ENCODE measurements at places on chromosomes 11 and 22.
A peak's percentile ranks its signal among the peaks of the same experiment; 100 is the strongest.

- peak; percentile 53 for DNase-seq
These were observed 2.0 kb upstream of the LMO2 start for GRCh38 chr11:33893711-33894397.

GRCh38 chr22:49971232-49972162 is 10.9 kb downstream of the PIM3 start:
- no peak for DNase-seq

DNA sequence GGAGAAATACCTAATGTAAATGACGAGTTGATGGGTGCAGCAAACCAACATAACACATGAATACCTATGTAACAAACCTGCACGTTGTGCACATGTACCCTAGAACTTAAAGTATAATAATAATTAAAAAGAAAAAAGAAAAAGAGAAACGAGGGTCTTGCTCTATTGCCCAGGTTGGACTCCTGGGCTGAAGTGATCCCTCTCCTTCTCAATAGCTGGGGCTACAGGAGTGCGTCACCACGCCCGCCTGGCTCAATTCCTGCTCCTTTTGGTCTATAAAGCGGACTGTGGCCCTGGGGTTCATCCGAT is 521 bp upstream of the PTS start:
- DNase-seq: no peak

- no peak for DNase-seq
These were observed 80.1 kb downstream of the EMSY start for GRCh38 chr11:76524919-76525318.

- no peak for DNase-seq
These were observed 29.6 kb downstream of the SOX6 start for GRCh38 chr11:16326679-16327297.

DNA sequence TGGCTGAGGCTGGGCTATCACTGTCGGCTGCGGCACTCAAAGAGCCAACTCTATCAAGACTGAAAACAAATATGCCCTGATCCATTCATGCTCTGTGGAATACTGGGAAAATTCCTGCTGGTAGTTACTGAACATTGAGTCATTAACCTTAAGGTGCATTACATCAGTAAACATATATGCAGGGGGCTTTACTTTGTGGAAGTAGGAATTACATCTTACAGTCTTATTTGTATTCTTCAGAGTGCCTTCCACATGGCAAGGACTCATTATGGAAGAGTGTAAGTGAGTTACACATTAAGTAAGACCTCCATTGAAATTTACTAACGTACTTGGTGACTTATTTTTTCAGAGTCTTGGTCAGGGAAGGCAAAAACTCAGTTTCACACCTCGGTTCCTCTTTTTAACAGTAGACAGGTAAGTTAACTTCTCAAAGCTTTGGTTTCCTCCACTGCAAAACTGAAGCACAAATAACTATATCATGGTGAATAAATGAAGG is 4.5 kb downstream of the OR5B21 start:
- DNase-seq: no peak

GRCh38 chr22:46001046-46001425 is 24.1 kb upstream of the WNT7B start:
- DNase-seq: no peak

GRCh38 chr22:20117633-20118299 is 740 bp upstream of the TRMT2A start:
- DNase-seq: peak; percentile 78

DNA sequence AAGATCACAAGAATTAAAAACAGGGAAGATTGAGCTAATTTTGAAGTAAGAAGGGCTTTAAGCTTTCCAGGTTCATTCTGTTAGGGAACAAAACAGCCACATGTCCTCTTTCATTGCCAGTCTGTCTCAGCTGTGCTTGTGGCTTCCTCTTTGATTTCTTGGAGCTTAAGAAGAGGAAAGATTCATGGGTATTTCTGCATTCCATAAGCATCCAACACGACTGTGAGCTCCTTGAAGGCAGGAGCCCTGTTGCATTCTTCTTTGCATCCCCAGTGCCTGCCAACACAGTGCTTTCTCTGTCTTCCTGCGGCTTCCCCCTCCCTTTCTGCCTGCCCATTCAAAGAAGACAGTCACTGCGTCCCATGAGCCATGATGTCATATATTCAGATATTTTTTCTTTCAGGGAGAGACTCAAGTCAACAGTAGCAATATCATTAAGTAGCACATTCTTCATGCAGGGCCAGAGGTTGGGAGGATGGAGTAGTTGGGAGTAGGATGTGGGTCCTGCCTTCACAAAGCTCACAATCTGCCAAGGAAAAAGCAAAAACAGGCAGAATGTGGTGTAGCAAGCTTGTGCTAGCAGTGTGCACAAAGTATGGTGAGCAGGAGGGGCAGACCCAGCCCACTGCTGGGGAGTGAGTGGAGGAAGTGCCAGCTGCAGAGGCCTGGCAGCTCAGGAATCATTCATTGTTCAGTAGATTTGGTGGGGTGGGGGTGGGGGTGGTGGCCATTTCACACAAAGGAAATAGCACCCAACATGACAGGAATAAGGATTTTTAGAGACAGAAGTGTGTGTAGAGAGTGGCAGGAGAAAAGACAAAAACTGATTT is 162.1 kb upstream of the RASSF10 start:
- DNase-seq: no peak

DNA sequence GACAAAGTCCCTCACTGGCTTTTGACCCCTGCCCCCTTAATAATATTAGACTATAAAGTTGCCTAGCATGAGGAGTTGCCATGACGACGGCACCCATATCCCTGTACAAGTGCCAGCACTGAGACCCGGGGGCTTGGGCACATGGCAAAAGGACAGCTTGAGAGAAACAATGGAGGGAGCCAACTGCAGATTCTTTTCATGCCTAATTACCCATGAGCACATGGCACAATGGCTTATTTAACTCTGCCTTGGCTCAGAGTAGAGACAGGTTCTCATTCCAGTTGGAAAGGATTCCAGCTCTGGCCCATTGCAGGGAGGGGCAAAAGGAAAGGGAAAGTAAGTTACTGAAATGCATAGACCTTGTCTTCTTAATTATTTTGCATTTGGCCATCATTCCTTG is 261.2 kb upstream of the UBASH3B start:
- no peak for DNase-seq

GRCh38 chr11:73454987-73455386 is 78.8 kb downstream of the RELT start:
- DNase-seq: no peak

- no peak for DNase-seq
These were observed 6.8 kb upstream of the IL17REL start for GRCh38 chr22:50019316-50019715.

DNA sequence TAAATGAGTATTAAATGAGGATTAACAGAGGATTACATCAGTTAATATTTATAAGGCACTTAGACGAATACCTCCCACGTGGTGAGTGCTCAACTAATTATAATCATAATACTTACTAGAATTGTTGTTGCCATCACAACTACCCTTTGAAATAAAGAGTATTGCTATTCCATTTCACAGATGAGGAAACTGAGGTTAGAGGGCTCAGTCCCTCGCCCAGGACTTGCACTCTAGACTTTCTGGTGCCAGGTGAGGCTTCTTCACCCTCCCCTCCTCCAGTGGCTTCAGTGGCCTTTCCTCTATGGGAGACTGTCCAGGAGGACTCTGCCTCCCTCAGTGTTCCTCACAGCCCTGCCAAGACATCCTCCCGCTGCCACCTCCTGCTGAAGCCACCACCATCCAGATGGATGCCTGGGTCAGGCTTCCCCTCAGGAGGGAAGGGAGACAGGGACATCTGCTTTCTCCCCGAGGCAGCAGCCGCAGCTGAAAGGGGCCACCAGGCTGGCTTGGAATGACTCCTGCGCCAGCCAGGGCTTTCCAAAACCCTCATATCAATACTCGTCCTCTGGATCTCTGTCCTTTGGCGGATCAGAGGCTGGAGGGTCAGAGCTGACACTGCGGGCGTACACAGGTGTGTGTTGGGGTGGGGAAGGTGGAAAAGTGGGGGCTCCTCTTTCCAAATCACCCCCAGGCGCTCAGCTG is 580.1 kb downstream of the BUD13 start:
- no peak for DNase-seq

GRCh38 chr11:120682332-120682649 is 170.7 kb downstream of the GRIK4 start:
- no peak for DNase-seq

DNA sequence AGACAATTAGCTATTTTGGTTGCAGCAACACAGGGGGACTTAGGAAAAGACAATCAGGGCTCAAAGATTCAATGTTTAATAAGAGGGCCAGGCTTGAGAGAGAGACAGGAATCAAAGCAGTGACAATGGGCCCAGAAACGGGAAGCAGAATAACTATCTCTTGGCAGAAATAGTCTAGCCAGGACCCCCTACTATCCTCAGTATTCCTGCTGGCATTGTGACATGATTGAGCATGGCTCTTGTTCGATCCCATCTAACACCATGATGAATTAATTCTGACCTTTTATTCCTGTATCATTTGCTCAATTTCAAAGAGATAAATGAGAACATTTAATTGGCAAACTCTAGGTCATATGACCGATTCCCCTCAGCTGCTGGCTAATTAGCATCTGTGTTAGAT is 12.8 kb upstream of the ANO5 start:
- no peak for DNase-seq

GRCh38 chr11:12784987-12785386 is 110.8 kb downstream of the TEAD1 start:
- no peak for DNase-seq

DNA sequence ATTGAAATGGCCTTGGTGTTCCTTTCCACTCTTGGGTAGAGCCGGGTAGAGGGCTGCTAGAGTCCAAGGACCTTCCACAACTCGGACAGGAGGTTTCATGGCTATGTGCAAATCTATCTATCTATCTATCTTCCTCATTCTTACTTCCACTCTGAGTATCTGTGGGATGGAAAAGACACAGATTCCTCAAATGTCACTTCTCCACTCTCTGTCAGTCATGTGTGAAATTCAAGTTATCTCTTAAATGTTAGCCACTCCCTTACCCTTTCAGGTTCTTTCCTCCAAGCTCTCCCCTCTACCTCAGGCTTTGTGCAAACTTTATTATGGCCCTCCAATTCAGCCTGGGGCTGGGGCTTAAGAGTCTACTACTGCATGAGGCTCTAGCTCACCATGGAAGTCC is 84.3 kb downstream of the GDPD4 start:
- no peak for DNase-seq

DNA sequence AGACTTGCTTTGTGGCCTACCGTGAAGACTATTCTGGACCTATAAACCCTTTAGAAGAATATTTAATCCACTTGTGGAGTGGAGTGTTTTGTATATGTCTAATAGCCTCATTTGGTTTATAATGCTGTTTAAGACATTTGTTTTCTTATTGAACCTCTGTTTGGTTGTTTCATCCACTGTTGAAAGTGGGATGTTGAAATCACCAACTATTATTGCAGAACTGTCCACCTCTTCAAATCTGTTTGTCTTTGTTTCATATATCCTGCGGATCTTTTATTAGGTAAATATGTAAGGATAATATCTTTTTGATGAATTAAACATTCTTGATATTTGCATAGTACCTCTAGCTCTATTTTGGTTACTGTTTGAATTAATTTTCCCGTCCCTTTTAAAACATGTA is 49.1 kb downstream of the XKR3 start:
- no peak for DNase-seq

- peak; percentile 38 for DNase-seq
These were observed 1.0 kb downstream of the ANKRD42 start for GRCh38 chr11:83194281-83195142.

GRCh38 chr11:16874275-16874975 is 136.0 kb downstream of the C11orf58 start:
- no peak for DNase-seq

GRCh38 chr22:50503475-50504145 is 3.9 kb downstream of the LMF2 start:
- no peak for DNase-seq

GRCh38 chr11:74644081-74644480 is 51.7 kb downstream of the POLD3 start:
- DNase-seq: no peak

DNA sequence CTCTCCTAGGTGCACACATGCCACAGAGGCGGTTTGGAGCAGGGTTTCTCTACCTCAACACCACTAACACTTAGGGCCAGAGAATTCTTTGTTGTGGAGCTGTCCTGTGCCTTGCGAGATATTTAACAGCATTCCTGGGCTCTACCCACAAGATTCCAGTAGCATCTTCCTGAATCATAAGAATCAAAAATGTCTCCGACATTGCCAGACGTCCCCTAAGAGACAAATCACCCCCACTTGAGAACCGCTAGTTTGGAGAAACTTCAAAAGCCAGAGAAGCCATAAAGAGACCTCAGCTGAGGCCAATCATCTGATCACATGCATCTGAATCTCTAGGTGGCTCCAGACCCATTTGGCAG is 16.1 kb downstream of the MFNG start:
- no peak for DNase-seq

- DNase-seq: peak; percentile 47
These were observed 20.8 kb upstream of the TXNRD2 start for GRCh38 chr22:19962246-19962908.

DNA sequence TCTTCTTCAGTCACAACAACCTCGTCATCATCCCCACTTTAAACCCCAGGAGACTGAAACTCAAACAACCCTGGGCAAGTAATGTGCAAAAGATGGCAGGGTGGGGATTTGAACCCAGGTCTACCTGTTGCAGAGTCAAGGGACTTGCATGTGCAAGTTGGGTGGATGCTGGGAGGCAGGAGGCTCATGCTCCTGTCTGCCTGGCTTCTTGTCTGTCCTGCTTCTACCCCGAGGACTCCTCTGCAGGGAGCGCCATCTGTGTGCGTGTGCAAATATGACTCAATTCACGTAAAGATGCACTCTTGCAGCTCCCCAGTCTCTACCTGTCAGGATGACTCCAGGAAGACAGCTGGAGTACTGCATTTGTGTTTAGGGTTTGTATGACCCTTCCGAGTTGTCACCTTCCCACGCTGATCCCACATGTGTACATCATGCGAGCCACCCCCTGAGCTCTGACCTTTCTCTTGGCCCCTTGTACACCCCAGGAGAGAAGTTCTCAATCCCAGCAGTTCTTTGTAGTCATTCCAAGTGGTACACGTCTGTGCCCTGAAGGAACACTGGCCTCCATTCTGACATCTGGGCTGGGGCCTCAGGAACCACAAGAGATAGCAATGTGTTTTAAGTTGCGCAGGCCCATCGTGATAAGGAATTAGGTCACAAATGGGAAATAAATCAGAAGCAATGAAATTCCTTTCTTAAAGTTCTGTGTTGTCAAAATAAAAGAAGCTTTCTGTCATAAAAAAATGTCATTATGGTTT is 95.7 kb downstream of the CWC15 start:
- no peak for DNase-seq

DNA sequence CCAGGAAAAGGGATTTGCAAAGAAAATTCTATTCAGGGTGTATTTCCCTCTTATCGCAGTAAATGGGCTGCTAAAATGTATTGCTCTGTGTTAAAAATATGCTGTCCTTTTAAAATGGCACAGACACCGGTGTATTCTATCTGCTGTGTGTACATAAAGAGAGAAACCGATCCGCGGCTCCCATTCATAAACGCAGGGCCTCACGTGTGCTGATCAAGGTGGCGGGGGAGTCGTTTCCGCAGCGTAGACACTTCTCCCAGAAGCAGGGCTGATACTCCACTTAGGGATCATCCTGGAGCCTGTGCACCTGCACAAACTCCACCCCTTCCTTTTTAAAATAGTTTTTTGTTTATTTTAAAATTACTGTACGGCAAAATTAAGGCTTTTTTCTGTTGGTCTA is 26.1 kb upstream of the IGSF9B start:
- DNase-seq: no peak

- DNase-seq: no peak
These were observed 17.8 kb downstream of the OTUB1 start for GRCh38 chr11:64003807-64004589.

GRCh38 chr22:21946262-21946925 is 6.3 kb downstream of the PPM1F start:
- DNase-seq: no peak
